ENCODE measurements at places on chromosomes 11 and 22.

DNA sequence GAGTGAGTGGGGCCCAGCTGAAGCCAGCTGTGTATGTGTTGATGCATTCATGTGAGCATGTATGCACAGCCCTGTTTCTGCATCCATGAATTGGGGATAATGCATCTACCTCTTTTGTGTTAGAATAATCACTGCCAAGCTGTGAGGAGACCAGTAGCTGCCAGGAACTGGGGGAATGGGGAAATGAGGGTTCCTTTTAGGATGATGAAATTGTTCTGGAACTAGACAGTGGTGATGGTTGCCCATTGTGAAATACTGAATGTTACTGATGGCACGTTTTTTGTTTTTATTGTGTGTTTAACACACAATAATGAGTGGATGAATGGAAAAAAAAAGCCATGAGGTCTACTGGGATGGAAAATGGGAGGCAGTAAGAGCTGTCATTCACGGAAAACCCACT lies 45.3 kb upstream of the WNT11 start:
- DNase-seq = no peak

- DNase-seq = no peak
These were observed 756.0 kb downstream of the DLG2 start for GRCh38 chr11:84871116-84871515.

- no peak for DNase-seq
These were observed 93.1 kb downstream of the RPL27A start for GRCh38 chr11:8775734-8776133.

GRCh38 chr11:6648501-6648900 lies 7.1 kb downstream of the DCHS1 start:
- DNase-seq = no peak

GRCh38 chr22:49883294-49883640 lies 29.6 kb downstream of the ZBED4 start:
- no peak for DNase-seq

GRCh38 chr11:44133335-44133946 lies 38.0 kb downstream of the EXT2 start:
- DNase-seq = peak; percentile 53

- DNase-seq = peak; percentile 41
These were observed 76.5 kb downstream of the LRRC4C start for GRCh38 chr11:41382927-41383326.

DNA sequence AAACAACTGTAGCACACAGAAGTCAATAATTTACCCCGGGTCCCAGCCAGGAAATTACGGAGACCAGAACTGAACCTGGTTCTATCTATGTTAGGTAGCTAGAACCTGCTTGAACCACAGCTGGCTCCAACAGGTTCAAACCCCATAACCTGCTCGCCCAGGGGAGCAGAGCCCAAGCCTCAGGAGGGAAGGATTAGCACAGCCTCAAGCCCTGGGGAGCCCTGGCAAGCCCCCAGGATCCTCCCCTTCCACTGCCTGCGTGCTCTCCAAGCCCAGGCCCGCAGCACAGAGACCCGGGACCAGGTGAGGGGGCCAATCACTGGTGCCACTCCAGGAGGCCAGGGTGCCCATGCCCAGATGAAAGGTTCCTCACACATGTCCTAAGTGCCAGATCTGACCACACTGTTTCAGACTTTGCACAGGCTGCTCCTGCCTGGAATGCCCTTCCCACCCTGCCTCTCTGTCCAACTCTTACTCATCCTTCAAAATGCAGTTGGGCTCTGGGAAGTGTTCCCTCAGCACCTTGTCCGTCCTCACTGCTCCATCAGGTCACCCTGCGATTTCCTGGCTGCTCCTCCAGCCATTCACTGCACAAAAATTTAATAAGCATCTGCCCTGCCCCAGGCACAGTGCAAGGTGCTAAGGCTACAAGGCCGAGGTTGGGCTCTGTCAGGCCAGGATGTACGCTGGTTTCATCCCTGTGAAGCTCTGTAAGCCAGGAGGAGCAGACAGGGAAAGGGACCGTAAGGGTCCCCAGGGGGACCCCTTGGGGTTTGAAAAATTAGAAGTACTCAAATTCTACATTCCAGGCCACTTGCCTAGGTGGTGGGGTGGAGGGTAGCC lies 32.2 kb downstream of the ARRB1 start:
- DNase-seq = no peak

- no peak for DNase-seq
These were observed 1336.4 kb downstream of the TBC1D22A start for GRCh38 chr22:48098921-48099245.

DNA sequence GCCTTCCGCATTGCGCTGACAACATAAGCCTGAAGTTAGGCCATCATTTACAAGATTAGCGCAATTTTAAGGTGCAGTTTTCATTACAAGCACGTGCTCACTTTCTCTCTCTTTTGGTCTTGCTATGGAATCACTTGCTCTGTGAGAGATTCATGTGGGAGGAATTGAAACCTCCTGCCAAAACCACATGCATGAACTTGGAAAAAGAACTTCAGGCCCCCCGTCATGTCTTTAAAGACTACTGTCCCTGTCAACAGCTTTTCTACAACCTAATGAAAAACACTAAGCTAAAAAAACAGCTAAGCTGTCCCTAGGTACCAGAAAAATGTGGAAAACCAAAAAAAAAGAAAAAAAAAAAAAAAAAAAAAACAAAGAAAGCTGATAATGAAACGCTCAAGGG lies 1707.6 kb upstream of the RAG2 start:
- peak; percentile 53 for DNase-seq

GRCh38 chr11:73229896-73230875 lies 12.1 kb downstream of the P2RY2 start:
- DNase-seq = no peak

DNA sequence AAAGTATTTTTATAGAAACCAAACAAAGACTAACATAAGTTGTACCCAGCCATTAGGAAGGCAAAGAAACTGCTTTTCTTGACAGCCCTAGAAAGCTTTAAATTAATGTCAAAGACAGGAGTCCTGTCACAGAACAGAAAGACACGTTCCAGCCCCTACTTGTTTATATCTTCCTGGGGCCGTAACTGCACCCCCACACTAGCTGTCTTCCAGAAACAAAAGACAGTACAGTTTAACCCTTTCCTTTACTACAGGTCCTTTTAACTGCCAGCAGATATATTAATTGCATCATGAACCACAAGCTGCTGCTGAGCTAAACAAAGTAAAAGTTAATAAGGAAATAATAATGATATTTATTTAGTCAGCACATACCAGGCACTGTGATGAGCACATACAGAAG lies 20.3 kb upstream of the CFAP300 start:
- no peak for DNase-seq

DNA sequence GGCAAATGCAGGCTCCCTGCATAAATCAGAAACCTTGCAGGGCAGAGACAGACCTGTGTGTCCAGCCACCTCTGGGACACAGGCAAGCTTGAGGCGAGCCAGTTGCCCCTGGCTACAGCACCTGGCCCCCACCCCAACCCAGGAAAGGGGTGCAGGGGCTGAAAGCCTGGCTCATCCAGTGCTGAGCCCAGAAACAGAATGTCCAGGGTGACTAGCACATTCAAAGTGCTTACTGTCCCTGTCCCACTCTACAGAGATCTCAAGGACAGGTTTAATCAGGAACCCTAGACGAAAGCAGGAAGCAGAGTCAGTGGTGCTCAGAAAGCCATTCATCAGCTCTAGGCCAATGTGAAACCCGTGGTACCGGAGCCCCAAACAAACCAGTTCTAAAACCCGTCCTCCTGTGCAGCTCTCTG lies 31.9 kb downstream of the PLEKHA7 start:
- no peak for DNase-seq

DNA sequence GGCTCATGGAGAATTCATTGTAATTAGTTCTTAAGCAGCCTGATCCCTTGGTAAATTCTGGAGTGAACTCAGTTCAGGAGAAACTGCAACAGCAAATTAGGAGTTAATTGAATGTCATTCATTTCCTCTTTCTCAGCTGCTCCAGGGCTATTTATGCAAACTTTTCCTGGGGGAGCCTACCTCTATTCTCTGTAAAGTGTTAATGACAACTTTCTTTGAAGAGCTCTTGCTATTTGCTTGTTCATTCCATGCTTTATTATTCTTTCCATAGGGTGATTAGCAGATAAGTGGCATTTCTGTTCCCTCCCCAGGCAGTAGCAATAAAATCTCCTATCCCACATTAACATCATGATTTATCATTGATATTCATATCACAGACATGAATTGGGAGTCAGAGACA lies 267.6 kb upstream of the DDI1 start:
- DNase-seq = no peak

DNA sequence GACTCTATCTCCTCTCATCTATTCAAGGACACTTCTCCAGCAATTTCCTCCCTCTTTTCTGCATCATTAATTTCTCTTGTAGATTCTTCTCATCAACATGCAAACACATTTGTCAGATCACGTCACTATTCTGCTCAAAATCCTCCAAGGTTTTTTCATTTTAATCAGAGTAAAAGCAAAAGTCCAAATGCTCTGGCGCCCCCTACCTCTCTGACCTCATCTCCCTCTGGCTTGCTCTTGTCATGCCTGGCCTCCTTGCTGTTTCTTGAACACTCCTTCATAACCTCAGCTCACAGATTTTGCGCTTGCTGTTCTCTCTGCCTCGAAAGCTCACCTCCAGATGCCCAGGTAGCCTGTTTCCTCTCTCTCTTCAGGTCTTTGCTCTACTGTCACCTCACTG lies 22.4 kb downstream of the RTCB start:
- DNase-seq = peak; percentile 7

DNA sequence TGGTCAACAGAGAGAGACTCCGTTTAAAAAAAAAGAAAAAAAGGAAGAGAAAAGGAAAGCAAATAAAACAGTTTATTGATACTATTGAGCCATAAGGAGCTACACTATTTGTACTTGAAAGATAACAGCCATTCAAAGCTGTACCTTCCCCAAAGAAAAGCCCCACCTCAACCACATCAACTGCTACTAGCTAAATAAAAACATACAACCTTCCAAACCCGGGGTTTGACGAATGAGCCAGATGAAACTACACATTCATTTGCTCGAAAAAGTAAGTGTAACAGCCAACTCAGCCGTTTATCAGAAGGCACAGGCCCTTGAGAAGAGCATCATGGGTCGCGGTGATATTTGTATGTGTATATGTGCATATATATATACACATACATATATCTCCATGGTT lies 78.4 kb downstream of the SIK3 start:
- no peak for DNase-seq

- DNase-seq = no peak
These were observed 102.4 kb downstream of the WT1 start for GRCh38 chr11:32332990-32333319.

DNA sequence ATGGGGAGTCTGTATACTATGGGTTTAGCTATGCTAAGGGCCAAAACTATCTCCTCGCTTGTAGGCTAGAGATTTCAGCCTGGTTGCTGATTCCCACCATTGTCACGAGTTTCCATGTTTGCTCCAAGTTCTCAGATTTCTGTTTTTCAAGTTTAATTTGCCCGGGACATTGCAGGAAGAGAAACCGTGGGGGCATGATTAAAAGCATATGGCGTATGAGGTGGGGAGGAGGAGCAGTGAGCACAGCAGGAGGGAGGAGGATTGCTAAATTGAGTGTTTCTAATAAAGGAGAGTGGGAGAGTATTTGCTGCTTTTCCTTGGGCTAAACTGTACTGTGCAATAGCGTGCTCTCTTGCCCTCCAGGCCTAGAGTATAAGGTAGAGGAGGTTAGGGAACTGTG lies 558.4 kb downstream of the METTL15 start:
- peak; percentile 92 for DNase-seq

DNA sequence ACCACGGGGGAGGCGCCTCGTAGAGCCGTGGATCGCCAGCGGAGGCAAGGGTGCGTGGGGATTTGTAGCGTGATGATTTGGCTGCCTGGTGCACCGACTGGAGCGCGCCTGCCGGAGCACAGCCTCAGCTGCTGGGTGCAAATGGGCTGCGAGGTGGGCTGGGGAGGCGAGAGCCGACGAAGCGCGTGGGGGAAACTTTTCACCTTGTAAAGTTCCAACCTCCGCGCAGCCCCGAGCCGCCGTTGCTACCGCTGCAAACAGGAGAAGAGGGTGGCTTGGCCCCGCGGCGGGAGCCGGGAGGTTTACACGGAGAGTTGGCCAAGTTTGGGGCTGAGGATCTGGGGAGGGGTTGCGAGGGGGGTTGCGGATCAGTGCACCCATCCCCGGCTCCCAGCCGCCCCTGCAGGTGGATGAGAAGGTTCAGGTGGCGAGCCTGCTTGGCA lies 528 bp downstream of the FAT3 start:
- DNase-seq = no peak

DNA sequence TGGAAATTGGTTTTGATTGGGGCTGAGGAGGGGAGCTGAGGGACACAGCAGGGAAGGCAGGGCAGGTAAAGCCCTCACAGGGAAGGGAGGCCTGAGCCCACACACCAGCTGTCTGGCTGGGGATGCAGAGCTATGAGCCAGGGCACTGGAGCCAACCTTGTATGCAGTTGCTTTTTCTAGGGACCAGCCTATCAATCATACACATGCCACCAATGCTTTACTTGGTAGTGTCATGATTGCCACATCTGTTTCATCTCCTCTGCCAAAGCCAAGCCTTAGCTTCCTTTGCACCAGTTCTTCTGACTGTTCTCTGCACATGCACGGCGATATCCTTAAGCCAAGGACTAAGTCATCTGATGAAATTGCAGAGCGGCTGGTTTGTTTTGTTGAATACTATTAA lies 207.1 kb upstream of the PLET1 start:
- no peak for DNase-seq

DNA sequence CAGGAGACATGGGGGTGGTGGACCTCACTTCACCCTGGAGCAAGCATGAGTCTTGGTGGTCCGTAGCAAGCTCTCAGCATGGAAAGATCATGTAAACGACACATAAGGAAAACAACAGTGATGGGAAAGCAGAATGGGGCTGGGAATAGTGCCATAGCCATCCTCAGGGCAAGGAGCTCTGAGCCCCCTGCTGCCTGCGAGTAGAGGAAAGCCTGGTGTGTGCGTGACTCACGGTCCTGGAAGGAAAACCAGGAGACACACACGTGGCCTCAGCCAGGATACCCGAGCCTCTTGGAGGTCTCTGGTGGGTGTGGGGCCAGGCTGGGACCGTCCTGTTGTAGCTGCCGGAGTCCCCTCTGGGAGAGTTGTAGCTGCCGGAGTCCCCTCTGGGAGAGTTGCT lies 12.4 kb downstream of the SHANK3 start:
- peak; percentile 65 for DNase-seq

- DNase-seq = no peak
These were observed 35.4 kb downstream of the SBF1 start for GRCh38 chr22:50439314-50439870.

DNA sequence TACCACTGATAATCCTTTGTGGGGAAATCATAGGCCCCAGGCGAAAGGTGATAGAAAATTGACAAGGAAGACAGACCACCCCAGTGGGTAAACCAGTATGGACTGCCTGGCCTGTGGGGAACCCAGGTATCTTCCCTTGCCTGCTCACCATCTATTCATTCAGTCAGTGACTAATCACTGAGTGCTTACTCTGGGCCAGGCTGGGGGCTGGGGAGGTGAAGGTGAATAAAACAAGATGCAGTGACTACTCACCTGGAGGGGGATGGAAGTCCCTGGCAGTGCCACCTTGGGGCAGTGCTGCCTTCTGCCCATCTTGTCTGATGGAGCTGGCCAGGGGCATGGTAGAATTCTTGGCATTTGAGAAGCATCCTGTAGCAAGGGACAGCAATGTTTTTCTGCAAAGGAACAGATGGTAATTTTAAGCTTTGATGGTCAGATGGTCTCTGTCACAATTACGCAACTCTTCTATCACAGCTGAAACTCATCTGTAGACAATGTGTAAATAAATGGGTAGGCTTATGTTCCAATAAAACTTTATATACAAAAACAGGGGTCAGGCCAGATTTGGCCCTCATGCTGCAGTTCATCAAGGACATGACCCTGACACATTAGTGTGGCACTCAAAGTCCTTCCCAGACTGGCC lies 4.6 kb downstream of the ISX start:
- DNase-seq = no peak

Data from fibroblast of skin of right quadriceps (primary cell).